ENCODE measurements at places on chromosomes 2 and 18.

DNA sequence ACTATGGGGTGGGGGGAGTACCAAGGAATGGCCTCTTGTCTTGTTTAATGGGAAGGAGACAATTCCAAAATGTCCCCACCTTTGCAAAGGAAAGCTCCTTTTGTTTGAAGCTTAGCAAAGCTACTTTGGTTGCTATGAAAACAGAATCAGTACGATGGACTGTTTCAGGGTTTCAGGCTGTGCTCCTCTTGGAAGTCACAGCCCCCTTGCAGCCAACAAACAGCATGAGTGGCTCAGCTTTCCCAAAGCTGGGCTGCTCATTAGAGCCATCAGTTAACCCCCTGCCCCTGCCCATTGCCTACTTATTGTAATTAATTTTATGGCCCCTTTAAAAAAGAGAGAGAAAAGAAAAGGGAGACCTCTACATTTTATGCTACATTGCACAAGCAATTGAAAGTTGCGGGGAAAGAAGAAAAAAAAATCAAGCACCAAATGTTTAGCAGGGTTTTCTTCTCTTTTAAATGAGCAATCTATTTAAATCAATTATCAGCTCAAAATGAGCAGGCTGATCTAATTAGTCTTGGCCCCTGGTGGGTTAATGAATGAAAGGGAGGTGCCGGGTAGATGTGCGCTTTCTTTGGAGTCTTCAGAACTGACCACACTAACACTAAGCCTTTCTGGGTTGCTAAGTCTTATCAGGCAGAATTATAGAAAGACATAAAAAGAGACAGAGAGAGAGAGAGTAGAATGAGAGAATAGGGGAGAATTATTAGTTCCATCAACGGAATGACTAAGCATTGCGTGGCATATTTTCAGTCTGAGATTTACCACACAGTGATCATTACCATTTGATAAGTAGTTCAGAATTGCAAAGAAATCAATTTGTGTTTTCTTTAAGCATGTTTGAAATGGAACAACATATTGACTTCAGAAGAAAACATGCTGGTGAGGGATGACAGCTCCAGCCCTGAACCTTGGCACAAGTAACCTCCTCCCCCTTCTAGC, 284.9 kb downstream of the INSIG2 start:
- no peak for DNase-seq

- no peak for DNase-seq
Measured at GRCh38 chr2:191916826-191917225, 69.9 kb upstream of the CAVIN2 start.

DNA sequence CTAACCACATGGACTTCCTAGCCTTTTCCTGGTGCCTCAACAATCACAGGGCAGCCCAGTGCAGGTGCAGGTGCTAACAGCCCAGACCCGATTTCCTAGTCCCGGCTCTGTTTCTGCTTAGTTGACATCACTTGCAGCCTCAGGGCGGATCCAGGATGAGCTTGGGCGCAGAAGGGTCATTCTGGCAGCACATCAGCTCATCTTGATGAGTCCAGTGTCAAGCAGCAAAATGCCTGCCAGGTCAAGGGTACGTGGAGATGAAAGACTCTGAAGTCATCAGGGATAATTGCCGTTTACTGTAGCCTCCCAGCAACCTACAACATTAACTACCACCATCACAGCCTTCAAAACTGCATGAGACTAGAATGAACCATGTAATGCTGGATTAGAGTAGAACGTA, 39.4 kb upstream of the EFHD1 start:
- DNase-seq: no peak

- no peak for DNase-seq
Measured at GRCh38 chr2:174544156-174544555, 53.4 kb downstream of the WIPF1 start.

DNA sequence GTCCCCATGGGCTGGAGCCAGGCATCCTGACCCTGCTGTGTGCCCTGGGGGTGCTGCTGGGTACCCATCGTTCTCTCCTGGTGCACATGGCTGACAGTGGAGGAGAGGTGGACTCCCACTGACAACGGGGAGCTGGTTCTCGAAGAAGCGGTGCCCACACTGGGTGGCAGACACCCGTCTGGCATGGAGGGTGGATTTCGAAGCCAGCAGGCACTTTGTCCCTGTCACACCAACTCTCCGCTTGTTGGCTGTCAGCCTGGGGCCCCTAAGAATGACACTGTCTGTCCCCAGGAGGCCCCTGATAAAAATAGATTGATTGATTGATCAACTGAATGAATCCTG, 55.4 kb downstream of the RTP5 start:
- no peak for DNase-seq

GRCh38 chr2:98538280-98539041, 69.9 kb downstream of the COA5 start:
- DNase-seq: no peak

DNA sequence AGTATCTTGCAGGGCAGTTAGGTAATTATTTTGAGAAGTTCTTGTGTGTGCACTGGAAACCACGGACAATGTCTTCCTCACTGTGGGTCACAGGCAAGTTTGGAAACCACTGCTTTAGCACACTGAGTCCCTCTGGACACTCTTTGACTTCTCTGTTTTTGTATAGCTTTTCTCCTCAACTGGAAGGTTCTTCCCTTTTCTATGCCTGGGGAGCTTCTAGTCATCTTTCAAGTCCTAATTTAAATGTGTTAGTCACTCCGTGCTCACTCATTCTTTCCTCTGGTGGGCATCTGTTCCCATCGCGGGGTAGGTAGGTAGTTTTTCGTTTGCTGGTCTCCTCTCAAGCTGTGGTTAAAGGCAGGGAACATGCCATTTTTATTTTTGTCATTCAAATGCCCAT, 32.1 kb downstream of the E2F6 start:
- DNase-seq: no peak

GRCh38 chr2:187008111-187008510, 159.1 kb upstream of the ZSWIM2 start:
- no peak for DNase-seq

- no peak for DNase-seq
Measured at GRCh38 chr18:47163241-47163640, 12.9 kb downstream of the IER3IP1 start.

- peak; percentile 2 for DNase-seq
Measured at GRCh38 chr18:47050468-47050867, 15.0 kb upstream of the ELOA2 start.

- DNase-seq: no peak
Measured at GRCh38 chr2:240635121-240635997, 10.1 kb downstream of the GPR35 start.
